HCEC 1CT (cell line): ENCODE measurements at places on chromosomes 6 and 20.
A peak's percentile ranks its signal among the peaks of the same experiment; 100 is the strongest.

- DNase-seq = no peak
Observed at GRCh38 chr20:2141600-2142575, 40.3 kb downstream of the STK35 start.

- DNase-seq = no peak
Observed at GRCh38 chr6:6320901-6321300, 439 bp upstream of the F13A1 start.

GRCh38 chr6:151052021-151052646 lies 186.6 kb downstream of the MTHFD1L start:
- DNase-seq = no peak

DNA sequence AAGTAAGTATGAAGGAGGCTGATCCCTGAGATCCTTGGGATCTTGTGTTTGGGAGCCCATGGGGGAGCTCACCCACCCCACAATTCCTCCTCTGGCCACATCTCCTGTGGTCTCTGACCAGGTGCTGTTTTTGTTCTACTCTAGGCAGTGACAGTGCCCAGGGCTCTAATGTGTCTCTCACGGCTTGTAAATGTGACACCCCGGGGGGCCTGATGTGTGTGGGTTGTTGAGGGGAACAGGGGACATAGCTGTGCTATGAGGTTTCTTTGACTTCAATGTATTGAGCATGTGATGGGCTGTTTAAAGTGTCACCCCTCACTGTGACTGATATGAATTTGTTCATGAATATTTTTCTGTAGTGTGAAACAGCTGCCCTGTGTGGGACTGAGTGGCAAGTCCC lies 2.8 kb downstream of the HLA-G start:
- no peak for DNase-seq

- no peak for DNase-seq
Observed at GRCh38 chr6:43703512-43704429, 16.2 kb upstream of the MRPS18A start.

DNA sequence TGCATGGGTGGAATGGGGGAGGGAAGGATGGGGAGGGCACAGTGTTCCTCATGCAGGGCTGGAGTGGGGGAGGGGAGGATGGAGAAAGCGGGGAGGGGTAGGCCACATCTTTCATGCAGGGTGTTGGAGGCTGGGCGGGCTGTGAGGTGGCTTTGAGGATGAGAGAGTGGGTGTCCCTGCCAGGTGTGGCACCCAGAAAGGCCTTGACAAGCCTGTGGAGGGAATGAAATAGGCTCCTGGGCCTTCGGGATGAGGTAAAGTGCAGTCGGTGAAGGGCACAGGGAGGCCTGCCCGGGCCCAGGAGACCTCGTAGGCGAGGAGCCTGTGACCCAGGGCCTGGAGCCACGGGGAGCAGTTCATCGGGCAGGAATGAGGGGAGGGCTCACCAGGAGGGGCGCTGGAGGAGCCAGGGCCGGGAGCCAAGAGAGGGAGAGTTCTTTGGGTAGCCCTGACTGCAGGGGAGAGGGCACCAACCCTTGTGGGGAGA lies 7.6 kb downstream of the CEBPB start:
- no peak for DNase-seq

- DNase-seq = no peak
Observed at GRCh38 chr6:424741-425417, 33.3 kb downstream of the IRF4 start.

- peak; percentile 70 for DNase-seq
Observed at GRCh38 chr6:73566954-73567591, 46.2 kb upstream of the EEF1A1 start.

GRCh38 chr6:134468633-134469032 lies 150.7 kb upstream of the SGK1 start:
- DNase-seq = no peak

DNA sequence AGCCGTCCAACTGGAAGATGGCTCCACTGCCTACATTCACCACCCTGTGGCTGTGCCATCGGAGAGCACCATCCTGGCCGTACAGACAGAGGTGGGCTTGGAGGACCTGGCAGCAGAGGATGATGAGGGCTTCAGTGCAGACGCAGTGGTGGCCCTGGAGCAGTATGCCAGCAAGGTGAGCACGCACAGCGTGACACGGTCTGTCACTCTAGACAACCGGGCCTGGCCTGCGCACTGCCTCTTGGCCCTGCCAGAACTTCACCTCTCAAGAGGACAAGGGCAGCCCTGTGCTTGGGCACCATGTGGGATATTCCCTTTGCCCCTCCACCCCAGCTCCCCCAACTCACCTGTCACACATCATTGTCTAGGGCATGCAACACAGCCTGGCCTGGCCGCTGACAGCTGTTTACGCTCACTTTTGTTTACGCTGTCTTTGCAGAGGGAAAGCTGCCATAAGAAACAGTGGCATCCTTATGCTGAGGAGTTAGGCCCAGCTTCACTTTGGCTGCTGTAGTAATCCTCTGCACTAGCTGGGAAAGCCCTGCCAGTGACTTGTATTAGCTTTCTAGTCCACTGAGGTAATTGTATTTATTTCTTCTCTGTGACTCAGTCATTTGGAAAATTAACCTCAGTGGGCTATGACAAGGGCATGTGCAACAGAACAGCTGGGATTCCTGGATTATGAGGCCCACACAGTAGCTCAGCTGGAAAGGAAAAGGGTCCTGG lies 9.8 kb upstream of the DEF6 start:
- peak; percentile 27 for DNase-seq

- DNase-seq = no peak
Observed at GRCh38 chr6:111175109-111175508, 87.8 kb downstream of the SLC16A10 start.

DNA sequence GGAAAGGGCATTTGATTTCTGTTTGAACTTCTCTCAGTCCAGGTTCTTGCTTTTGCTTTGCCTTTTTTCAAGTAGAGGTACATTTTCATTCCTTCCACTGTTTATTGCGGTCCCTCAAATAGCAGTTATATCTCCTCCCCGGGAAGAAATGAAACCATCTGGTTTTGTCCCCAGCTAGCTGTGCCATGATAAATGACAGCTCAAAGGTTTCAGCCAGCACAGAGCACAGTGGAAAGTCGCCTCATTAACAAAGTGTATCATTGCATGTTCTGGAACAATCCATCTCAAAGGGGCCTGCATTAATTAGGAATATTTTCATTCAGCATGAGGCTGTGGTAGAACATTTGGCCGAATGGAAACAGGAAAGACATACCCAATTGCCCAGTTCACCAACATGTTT lies 146.0 kb downstream of the EDN3 start:
- DNase-seq = no peak

- DNase-seq = no peak
Observed at GRCh38 chr20:61775423-61775822, 290.3 kb downstream of the TAF4 start.

- DNase-seq = no peak
Observed at GRCh38 chr20:57205606-57206219, 60.7 kb downstream of the BMP7 start.

GRCh38 chr6:77072694-77073409 lies 390.4 kb downstream of the HTR1B start:
- no peak for DNase-seq

- DNase-seq = no peak
Observed at GRCh38 chr20:43667341-43668132, 623 bp downstream of the MYBL2 start.

- DNase-seq = no peak
Observed at GRCh38 chr6:56025795-56026194, 150.4 kb upstream of the BMP5 start.

GRCh38 chr6:129981598-129981997 lies 36.8 kb upstream of the L3MBTL3 start:
- DNase-seq = peak; percentile 6

GRCh38 chr6:143941852-143942627 lies 66.0 kb downstream of the PLAGL1 start:
- DNase-seq = peak; percentile 45

DNA sequence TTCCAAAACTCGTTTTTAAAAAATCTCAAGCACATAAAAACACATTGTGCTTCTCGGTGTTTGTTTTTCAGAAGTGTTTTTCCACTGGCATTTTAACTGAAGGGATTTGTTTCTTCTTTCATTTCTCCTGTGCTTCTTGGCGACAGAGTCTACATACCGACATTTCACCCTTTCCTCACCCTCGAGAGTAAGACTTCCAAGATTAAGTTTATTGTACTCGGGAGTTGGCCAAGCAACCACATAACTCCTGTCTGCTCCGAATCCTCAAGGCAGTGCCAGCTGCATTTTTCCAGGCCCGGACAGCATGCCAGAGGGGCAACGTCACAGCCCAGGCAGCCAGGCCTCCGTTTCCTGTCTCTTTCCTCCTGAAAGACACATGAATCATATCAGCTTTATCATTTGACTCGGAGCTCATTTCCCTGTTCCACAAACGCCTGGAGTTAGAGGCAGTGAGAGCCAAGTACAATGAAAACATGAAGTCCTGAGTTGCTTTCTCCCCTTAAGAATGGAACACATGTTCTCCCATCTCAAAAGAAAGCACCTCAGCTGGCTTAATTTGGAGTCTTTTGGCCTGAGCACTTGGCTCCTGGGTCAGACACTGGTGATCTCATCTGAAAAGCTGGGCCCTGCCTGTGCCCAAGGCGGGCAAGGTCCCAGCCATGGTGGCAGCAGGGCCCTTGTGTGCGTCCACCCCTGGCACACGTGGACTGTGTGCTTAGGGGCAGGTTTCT lies 23.2 kb upstream of the FAM50B start:
- DNase-seq = peak; percentile 96

DNA sequence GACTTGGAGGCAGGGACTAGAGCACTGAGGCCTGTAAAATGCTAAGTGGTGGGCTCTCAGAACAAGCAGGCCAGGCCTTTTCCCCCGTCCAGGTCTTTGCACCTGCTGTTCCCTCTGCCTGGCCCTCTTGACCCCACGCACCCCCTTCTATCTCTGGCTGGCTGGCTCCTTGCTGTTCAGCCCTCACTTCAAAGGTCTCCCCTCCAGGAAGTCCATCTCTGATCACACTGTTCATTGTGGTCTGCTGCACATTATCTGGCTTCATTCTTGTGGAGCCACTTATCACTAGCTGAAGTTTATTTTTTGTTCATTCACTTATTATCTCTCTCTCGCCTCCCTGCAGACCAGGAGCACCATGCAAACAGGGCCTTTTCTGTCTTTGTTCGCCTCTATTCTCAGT lies 24.5 kb downstream of the SLC13A3 start:
- no peak for DNase-seq

GRCh38 chr6:14664112-14664601 lies 546.6 kb downstream of the CD83 start:
- no peak for DNase-seq

DNA sequence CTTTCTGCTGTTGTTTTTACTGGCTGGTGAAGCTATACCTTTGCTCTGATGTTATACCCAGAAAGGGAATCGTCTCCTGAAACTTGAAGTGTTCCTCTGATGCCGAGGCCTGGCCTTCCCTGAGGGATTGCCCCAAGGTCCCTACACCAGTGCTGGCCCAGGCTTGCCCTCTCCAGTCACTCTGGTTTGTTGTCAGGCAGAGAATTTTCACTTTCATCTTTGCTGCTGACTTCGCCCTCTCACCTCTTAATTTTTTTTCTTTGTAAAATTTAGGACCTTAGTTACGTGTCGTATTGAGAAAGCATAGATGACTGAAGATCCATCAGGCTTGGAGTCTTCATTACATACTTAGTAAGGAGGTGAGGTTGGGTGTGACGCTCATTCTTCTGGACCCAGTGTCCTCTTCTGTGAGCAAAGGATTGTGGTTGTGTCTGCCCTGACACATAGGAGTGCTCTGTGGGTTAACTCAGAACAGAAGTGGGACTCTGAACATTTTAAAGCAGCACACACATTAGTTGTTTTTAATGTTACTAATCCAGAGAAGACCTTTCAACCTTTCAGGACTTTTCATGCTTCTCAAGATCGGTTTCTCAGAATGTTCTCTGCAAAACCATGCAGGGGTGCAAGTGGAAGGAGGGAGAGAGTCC lies 45.4 kb downstream of the TULP4 start:
- no peak for DNase-seq

- DNase-seq = no peak
Observed at GRCh38 chr6:128280960-128281359, 239.4 kb downstream of the PTPRK start.

DNA sequence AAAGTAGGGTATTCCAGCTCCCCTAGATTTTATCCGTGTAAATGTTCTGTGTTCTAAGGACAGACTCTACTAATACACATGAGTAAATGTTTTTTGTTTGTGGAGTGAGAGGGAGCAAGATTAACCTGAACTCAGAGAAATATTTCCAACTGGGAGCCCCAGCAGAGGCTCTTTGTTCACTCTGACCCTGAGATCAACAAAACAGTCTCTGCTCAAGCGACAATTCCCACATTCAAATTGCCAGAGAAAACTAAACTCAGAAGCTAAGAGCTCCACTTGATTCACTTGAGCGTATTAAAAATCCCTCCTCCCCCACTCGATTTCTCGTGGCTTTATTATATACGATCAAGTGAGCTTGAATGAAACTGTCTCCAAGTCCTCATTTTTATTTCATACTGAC lies 413.9 kb upstream of the JARID2 start:
- DNase-seq = no peak

- no peak for DNase-seq
Observed at GRCh38 chr6:159299566-159299965, 130.4 kb downstream of the FNDC1 start.

DNA sequence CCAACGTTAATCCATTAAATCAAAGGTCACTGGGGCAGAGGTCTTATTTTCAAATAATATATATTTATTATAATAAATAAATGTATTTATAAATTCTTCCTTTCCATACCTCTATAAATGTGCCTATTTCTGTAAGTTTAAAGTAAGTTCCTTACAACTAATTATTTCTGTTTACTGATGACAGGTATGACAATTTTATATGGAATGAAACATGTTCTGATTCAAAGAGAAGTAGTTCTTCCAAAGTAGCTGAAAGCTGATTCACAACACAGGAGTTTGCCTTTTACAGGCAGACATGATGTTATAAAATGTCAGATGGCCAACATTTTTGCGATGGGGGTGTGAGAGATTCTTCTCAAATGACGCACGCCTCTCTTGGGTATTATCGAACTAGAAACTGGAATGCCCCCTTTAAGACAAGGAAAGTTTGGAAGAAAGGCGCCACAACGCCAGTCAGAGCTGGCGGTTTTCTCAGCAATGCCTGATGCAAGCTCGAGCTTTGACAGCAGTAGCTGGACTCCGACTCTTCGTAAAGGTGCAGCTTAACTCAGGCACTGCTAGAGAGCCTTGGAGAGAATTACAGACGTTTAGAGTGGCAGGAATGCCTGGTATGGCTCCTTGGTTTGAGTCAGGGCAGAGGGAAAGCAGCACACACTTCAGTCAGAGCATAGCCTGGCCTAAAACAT lies 92.1 kb downstream of the FOXC1 start:
- DNase-seq = peak; percentile 77

DNA sequence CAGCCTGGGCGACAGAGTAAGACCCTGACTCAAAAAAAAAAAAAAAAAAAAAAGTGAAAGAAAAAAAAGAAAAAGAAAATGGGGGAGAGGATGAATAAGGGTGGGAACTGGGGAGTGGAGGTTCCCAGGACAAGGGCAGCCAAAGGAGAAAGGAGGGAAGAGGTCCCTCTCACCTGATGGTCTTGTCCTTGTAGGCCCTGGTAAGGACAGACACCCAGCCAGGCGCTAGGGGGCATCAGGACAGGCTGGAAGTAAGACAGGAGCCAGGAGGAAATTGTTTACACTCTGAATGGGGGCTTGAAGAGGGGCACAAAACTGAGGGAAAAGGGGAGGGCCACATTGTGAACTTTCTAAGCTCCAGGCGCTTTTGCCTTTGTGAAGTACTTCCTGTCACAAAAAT lies 2.3 kb upstream of the ALDH5A1 start:
- no peak for DNase-seq
